Ovary (tissue), 10 donors: ENCODE measurements at places on chromosomes 4 and X. TPM values are rescaled to one million over a fixed set of nuclear protein-coding genes. Genes with fewer than 3 reads are reported as not detected.

The NUP62CL gene
- polyA plus RNA-seq: 0.53 TPM

The DRD5 gene
- not detected for polyA plus RNA-seq

The FAM47A gene
- polyA plus RNA-seq: not detected

The RBM46 gene
- 0.15 TPM for polyA plus RNA-seq

The GPR173 gene
- polyA plus RNA-seq: 4.0 TPM

The GLRA2 gene
- polyA plus RNA-seq: 0.29 TPM

The CXCL11 gene
- not detected for polyA plus RNA-seq

The HAND2 gene
- polyA plus RNA-seq: 39.6 TPM
